ENCODE measurements at places on chromosomes 3 and 15.

- DNase-seq, result no peak
These were observed 35.4 kb downstream of the ZMAT3 start for GRCh38 chr3:179036226-179036625.

DNA sequence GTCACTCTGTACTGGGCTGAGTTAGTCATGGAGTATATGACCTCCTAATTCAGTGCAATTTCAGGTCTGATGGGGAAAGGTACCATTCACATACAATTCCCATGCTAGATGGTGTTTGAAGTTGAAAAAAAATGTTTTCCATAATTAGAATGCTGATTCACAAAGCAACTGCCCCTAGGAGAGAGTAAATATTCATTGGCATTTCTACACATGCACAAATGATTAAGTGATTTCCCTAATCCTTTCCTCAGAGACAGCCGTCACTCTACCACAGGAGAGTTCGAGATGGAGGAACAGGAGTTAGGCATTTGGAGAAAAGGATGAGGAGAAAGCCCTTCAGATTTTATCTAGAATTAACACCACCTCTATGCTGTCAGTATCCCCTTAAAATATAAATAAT is 32.5 kb downstream of the GADL1 start:
- no peak for DNase-seq

DNA sequence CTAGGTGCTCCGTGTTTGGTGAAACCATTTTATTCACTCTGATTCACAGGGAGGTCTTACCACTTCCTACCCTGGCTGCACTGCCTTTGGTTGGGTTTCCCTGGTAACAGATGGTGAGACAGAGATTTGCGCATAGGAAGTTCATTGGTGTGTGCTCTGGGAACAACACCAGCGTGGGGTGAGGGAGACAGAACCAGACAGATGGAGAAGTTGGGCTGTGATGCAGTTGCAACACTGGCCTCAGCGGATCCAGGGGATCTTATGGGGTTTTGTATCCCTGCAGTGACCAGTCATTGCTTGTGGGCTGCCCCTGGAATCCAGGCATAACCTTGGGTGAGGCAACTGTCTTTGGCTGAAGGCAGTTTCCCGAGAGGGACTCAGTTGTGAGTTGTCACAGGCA is 12.5 kb upstream of the IL16 start:
- no peak for DNase-seq

GRCh38 chr3:157493627-157494550 is 9.3 kb downstream of the VEPH1 start:
- no peak for DNase-seq

GRCh38 chr3:13647298-13648059 is 98.6 kb downstream of the FBLN2 start:
- no peak for DNase-seq

- peak; percentile 54 for DNase-seq
These were observed 818 bp downstream of the SLC4A7 start for GRCh38 chr3:27483117-27484014.

GRCh38 chr15:35013370-35013769 is 25.3 kb upstream of the ZNF770 start:
- DNase-seq, result no peak

DNA sequence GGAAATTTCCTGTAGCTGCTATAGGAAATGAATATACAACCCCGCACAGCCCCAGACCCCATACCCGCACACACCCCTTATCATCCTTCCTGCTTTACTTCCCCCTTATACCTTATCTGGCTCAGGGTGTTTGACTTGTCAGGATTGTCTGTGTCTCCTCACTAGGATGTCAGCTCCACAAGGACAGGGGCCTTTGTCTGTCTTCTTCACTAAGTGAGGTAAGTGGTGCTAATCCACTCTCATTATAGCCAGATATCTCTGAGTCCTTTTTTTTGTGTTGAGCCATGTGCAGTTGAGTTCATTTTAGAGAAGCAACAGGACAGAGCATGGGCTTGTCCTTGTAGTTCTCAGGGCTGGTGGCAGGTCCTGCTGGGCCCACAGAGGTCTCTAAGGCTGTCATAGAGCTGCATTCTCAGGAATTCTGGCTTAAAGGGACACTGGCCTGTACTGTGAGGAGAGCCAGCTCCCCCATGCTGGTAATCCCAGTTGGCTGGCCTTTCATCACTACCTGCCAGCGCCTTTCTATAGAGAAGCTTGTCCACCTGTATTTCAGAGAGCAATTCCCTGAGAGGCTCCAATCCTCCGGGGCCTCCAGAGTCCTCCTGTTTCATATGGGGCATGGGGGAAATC is 9.0 kb downstream of the KY start:
- DNase-seq, result no peak

- peak; percentile 65 for DNase-seq
These were observed 185.6 kb downstream of the FAM43A start for GRCh38 chr3:194871143-194871863.

GRCh38 chr3:78090382-78090781 is 1050.5 kb downstream of the ROBO2 start:
- no peak for DNase-seq

DNA sequence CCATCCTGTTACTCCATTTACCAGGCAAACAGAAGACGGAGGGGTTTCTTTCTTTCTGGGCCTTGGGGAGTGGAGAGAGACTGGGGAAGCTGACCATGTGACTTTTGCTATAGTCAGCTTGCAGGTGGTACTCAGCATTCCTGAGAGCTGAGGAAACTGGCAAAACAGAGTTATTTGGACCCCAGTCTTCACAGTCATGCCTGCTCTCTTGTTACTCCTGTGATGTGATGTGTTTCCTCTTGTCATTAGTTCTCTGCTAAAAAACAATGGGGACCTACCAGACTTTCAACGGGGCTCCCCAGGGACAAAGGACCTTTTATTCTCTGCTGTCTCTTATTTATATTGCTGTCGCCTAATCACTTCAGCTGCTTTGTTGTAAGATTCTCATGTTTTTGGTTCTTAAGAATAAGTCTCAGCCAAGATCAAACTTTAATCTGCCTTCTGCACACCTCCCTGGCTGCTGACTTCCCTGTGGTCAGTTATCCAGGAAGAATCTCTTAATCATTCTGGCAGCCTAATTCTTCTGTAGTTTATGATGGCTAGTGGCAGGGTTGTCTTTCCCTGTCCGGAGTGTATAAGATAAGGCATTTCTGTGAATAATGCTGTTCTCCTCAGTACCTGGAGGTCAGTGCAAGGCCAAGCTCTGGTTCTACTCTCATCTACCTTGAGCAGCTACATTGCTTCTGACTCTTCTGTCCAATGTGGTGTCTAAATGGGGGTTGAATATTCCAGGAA is 8.8 kb downstream of the STARD9 start:
- no peak for DNase-seq

Data from GM13976 (cell line).